Calu3 (cell line): ENCODE measurements at places on chromosomes 13 and 19. TPM values are rescaled to one million over a fixed set of nuclear protein-coding genes. Genes with fewer than 3 reads are reported as not detected.

The TSHZ3 gene
- total RNA-seq: not detected in 2 replicates

The CGB1 gene
- not detected in 2 replicates for total RNA-seq

- DNase-seq: no peak
Measured at GRCh38 chr13:49304763-49305700, 57.3 kb downstream of the CDADC1 start.

- DNase-seq: no peak
Measured at GRCh38 chr19:27815985-27816384, 1397.0 kb downstream of the UQCRFS1 start.

DNA sequence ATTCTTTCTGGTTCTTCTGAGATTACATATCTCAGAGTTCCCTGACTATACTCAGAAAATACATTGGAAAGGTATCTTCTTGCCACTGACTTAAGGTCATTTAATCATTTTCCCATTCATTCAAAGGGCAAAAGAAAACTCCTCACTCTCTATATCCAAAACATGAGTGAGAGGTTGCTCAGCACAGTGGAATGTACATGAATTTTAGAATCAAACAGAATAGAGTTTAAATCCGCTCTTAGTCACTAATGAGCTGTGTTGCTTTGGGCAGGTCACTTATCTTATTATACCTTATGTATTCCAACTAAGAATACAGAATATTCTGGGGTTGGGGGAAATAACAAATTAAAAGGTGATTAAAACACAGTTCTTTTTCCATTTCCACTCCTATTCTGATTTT, 452.6 kb upstream of the KLF12 start:
- DNase-seq: no peak

GRCh38 chr19:18780631-18781030, 10.5 kb downstream of the COMP start:
- DNase-seq: no peak

DNA sequence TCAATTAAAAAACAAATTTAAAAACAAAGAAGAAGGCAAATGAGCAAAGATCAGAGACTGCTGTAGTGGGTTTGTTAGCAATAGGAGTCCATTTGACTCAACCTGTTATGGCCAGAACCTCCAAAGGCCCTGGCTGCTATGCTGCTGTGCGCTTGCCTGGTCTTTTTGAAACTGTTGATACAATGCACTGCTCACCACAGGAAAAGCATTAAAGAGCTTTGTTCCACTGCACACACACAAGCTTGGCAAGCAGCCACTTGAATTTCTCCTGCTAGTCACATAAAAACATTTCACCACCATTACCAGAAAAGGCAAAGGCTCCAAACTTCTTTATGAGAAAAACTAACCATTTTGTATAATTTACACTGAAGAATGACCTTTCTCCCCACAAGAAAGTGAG, 132.2 kb downstream of the FREM2 start:
- no peak for DNase-seq
